Uterus (tissue), 4 donors: ENCODE measurements at places on chromosomes 11 and 22. TPM values are rescaled to one million over a fixed set of nuclear protein-coding genes. Genes with fewer than 3 reads are reported as not detected.

Gene DUSP18
- 10.6 TPM for total RNA-seq

Gene OR2AG2
- 0.09 TPM for total RNA-seq

Gene TLCD5
- total RNA-seq: 17.1 TPM

Gene C11orf21
- total RNA-seq: not detected

GRCh38 chr11:66845876-66846212 is 2.6 kb downstream of the RCE1 start:
- no peak for DNase-seq

DNA sequence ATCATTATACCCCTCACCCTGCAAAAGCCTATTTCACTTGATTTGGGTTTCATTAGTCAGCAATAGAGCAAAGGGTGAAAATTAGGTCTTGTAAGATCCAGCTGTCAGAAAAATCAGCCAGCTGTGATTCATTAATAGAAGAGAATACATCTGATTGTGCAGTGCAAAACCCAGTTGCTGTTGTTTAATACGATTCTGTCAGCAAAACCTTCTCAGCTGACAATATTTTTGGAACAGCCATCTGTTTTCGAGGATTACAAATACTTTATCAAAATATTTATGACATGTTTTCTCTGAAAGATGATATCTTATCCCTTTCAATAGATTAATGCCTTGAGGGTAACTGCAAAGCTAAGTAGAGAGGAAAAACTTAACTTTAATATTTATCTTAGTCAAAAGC is 1354.0 kb upstream of the RAG2 start:
- no peak for DNase-seq

- no peak for DNase-seq
Measured at GRCh38 chr22:23523713-23524112, 56.4 kb downstream of the IGLL1 start.

DNA sequence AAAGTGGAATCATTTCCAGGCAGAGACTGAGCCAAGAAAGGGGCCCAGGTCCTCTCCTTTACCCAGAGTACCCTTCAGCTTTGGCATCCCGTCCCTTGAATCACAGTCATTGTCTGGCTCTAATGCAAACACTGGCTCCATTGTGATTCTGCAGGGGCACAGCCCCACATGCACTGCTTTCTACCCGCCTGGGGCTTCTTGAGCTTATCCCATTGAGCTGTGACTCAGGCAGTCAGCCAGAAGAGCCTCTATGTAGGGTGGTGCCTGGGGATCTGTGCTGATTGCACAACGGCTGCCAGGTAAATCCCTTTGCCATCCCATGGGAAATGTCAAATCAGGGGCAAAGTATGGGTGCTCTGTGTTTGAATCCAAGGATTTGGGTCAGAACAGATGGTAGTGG is 88.9 kb downstream of the RASSF10 start:
- DNase-seq: no peak

- DNase-seq: no peak
Measured at GRCh38 chr11:1127664-1128162, 30.0 kb upstream of the MUC5AC start.

GRCh38 chr11:17588166-17588565 is 41.1 kb downstream of the OTOG start:
- no peak for DNase-seq

DNA sequence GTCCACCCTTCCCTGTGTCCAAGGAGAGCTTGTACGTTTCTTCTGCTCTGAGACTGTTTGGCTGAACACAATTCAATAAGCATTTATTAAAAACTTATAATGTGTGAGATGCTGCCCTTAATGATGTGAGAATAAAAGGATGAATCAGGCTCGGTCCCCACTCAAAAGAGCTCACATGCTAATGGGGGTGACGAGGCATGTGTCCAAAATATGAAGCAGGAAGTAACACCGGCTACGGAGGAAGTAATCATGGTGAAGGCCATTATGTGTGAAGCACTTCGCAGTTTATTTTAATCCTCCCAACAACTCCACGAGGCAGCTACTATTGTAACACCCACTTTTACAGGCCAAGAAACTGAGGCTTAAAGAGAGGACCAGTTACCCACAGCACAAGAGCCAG is 3.4 kb upstream of the RASD2 start:
- DNase-seq: no peak

DNA sequence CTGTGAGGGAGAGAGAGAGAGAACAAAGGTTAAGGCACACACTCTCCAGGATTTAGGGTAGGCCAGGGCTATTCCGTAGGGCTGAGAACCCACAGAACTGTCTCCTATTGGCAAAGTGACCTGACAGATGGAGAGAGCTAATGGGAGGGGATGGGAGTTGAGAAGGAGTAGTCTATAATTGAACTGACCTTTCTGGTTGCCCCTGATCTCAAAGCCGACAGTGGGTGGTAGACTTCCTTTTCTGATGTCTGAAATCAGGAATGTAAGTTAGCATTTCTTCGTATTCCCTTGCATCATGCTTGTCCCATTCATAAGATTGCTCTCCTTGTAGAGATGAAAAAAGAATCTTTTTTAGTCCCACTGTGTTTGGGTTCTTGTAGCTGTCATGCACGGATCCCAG is 210.1 kb downstream of the NTM start:
- DNase-seq: no peak

DNA sequence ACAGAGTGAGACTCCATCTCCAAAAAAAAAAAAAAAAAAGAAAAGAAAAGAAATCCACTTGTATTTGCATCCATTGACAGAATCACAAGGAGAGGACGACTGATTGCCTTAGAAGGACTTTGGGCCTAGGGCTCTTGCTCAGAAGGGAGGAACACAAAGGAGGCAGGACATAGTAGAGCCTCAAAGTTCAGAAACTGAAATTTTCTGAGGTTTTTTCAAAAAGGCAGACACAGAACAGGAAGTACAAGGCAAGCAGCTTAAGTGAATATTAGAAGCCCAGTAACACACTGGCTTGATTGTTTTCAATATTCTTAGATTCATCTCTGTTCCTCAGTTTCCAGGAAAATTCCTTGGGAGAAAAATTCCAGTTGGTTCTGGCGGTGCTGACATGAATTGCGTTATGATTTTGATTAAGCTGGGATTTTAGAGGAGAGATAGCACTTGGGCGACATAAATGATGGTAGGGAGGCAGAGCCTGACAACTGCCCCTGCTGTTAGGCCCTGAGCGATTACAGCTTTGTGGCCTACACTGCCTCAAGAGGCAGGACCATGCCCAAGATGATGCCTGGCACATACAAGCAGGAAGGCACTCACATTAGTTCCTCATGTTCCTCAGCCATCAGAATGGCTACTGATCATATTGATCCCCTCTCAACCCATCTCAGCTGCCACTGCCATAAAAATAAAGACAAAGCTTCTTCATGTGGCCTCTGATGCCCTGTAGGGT is 15.3 kb downstream of the CLPB start:
- no peak for DNase-seq
